Trophoblast cell (in vitro differentiated cells and primary cell): ENCODE measurements at places on chromosomes 5 and 9.
A peak's percentile ranks its signal among the peaks of the same experiment; 100 is the strongest.

- DNase-seq: no peak
These were observed at the start of gene BARHL1 for GRCh38 chr9:132582276-132582785. TSS of gene BARHL1 (plus strand) at chr9:132582606. CDS start at chr9:132582798, 192 bp downstream.

- no peak for DNase-seq
These were observed 39.6 kb downstream of the RXRA start for GRCh38 chr9:134365791-134366222.

- DNase-seq: no peak
These were observed 149.2 kb upstream of the NR3C1 start for GRCh38 chr5:143552680-143553079.

DNA sequence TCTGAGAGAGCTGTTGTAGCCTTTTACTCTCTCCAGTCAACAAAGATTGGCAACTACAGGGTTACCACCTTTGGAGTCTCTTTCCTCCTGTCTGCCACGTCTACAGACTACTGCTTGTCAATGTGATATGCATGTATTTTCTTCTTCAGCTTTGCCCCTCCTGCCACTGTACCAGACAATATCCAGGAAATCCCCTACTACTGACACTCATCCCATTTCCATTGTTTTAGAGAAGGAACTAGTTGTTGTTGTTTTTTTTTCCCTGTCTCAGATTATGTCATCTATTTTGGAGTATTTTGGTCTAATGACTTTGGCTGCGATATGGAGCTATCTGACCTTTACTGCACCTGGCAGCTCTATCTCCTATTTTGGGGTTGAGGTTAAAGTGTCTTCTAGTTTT is 50.1 kb upstream of the MACIR start:
- no peak for DNase-seq

DNA sequence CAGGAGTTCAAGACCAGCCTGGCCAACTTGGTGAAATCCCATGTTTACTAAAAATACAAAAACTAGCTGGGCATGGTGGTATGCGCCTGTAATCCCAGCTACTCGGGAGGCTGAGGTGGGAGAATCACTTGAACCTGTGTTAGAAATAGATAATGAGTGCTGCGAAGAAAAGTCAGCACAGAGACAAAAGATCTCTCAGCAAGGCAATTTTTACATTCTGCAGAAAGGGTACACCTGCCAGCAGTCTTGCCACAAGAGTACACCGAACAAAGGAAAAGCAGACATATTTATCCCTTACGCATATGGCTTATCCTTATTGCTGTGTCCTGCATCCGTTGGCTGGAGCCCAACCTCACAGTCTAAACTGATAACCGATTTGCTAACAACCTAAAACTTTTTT is 16.2 kb upstream of the GPBP1 start:
- DNase-seq: no peak

- DNase-seq: no peak
These were observed 109.2 kb downstream of the RAPGEF6 start for GRCh38 chr5:131525805-131526204.

DNA sequence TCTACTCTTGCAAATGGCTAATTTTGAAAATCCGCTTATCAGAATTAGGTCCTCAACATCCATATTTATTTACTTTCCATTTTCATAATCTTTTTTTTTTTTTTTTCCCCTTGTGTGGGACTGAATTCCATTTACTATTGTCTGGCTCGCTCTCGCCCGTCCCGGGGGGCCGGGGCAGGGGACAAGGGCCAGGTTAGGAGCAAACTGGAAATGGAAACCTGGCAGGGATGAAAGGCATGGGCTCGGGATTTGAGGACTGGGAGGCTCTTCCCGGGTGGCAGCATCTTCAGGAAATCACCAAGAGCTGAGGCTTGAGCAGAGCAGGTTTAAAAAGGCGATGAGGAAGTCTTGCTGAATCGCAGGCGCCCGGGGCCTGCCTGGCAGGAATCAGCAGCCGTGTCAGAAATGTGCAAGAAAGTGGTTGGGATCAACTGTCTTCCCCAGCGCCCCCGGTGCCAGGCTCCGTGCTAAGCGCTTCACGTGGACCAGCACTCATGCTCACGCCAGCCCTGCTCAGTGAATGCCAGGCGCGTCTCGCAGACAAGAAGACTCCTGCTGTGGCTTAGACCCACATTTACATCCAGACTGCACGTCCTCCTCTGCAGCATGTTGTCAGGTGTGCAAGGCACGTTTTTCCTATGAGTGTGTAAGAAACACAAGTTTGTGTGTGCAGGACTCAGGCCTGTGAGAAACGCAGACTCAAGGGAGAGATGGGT is 66.3 kb upstream of the UNC5A start:
- DNase-seq: no peak

DNA sequence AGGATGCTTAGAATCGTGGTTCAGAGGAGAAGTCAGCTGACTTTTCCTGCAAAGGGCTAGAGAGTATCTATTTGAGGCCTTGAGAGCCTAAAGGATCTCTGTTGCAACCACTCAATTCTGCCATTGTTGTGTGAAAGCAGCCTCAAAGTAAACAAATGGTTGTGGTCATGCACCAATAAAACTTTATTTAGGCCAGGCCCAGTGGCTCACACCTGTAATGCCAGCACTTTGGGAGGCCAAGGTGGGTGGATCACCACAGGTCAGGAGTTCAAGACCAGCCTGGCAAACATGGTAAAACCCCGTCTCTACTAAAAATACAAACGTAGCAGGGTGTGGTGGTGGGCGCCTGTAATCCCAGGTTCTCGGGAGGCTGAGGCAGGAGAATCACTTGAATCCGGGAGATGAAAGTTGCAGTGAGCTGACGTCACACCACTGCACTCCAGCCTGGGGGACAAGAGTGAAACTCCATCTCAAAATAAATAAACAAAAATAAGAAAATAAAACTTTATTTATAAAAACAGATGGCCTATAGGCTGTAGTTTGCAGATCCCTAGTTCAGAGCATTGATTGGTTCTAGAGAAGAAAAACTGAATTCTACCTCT is 135.9 kb upstream of the KLF4 start:
- no peak for DNase-seq

DNA sequence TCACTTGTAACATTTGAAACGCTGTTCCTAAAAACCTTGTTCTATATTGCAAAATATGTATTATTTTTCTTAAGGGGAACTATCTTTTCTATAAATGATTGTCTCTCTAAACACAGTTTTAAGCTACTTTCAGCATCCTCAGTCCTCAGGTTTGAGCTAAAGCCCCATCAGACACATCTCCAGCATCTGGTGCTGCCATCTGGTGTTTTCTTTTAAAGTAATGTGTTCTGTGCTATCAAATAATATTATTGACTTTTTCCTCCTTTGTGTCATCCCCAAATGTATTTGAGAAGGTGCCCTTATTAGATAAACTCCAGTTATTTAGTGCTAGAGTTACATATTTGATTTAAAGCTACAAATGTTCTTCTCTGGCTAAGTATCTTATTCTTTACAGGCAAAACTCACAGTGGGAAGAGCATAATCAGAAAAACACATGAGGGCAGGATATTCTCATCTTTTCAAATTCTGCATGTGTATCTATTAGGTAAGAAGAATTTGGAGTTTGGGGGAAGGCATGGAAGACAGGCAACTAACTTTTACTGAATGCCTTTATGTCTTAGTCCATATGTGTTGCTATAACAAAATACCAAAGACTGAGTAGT is 27.5 kb downstream of the ZNF474 start:
- DNase-seq: peak; percentile 58

DNA sequence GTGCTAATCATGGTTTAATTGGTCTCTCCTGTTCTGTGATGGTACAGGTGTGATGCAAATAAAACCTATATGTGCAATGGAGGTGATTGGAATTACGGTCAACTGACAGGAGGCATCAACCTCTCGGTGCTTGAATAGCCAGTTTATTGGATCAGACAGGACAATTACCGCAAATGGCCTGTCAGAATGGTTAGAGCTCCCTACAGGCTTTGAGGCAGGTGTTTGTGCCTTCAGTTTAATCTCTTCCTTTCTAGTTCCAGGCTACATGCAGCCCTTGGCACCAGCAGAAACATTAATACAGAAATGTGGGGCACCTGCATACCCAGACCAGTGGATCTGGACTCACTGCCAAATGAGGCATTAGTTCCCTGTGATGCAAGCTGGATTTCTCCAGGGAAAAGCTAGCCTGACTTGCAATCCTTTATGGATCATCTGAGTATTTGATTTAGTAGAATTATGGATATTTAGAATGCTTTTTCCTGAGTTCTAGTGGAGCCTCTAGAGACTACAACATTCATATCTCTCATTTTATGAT is 128.6 kb downstream of the MAT2B start:
- DNase-seq: no peak

DNA sequence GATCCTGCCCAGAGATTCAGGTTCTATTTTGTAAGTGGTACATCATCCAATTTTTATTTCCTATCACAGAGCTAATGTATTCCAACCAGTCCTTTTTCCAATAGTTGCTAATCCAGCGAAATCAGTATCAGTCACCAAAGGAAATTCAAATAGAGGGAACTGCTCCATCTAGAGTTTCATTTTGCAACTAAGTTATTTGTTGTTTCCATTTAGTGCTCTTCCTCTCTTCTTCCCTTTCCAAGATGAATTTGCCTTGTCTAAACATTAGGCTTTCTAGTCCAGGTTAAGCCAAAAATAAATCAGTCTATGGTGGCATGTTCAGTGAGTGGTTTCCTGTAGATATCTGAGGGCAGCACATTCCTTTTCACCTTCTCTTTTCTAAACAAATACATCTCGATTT is 79.8 kb upstream of the SPATA31D4 start:
- no peak for DNase-seq

DNA sequence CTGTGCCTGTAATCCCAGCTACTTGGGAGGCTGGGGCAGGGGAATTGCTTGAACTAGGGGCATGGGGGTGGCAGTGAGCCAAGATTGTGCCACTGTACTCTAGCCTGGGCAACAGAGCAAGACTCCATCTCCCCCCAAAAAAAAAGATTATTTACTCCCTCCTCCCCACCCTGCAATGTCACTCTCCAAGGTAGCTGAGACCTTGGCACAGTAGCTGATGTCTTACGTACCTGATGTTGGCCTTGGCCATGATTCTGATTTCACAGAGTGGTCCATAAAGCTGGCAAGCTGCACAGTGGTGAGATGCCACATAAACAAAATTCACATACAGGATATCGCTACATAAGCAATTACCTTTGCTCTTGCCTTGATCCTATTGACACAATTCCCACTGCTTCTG is 108.5 kb downstream of the CAVIN4 start:
- DNase-seq: no peak

DNA sequence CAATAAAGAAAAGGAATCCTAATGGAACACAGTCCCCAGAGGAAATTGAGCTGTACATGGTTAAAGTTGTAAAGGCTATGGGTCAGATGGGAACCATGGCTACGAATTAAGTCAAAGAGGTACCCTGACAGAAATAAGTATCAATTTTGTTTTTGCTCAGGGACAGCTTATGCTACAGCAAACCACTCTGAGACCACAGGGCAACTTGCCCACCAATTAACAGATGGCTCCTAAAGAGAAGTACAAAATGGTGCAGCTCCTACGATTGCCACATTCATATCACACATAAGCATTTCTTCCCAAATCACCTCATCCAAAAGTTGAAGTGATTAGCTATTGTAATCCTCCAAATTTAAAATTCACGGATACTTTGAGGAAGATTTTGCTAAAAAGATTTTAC is 83.0 kb downstream of the ELAVL2 start:
- DNase-seq: no peak

GRCh38 chr5:181187500-181188213 is 17.3 kb downstream of the TRIM7 start:
- DNase-seq: peak; percentile 91

DNA sequence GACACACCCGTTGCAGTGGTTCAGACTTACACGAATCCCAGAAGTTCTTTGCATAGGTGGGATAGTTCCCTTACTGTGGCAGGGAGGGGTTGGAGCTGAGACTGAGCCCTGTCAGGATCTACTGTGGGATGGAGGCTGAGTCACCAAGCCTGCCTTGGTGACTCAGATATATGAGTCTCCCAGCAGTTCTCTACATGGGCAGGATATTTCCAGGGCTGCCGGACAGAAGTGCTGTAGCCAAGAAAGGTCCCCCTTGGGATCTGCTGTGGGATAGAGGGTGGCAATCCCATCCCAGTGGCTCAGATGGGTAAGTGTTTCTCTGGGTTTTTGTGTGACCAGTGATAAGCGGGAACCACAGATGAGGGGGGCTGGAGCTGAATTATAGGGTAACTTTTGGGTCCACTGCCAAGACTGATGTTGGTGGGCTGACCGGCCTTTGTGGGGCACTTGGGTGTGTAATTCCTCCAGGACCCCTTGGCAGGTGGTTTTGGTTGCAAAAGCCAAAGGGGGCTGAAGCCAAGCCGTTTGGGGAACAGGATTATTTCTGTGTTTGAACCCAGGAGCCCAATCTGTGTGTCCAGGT is 18.7 kb downstream of the XRCC4 start:
- DNase-seq: peak; percentile 76

GRCh38 chr9:121950866-121951265 is 142.2 kb downstream of the TTLL11 start:
- no peak for DNase-seq

GRCh38 chr9:33472881-33473615 is 676 bp downstream of the NOL6 start:
- peak; percentile 10 for DNase-seq

- no peak for DNase-seq
These were observed 481.8 kb upstream of the CDH18 start for GRCh38 chr5:20469792-20470191.

DNA sequence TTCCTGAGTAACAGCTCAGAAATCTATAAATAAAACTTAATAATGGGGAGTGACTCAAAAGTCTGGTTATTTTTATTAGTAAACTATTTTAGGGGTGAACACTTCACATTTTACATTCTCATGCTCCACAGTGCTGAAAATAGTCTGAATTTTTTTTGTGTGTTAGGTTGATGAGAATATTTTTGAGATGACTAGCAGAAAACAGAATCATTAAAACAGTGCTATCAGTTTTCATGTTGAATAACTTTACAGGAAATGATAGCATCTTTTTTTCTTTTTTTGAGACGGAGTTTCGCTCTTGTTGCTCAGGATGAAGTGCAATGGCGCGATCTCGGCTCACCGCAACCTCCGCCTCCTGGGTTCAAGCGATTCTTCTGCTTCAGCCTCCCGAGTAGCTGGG is 60.3 kb downstream of the TMC1 start:
- no peak for DNase-seq

DNA sequence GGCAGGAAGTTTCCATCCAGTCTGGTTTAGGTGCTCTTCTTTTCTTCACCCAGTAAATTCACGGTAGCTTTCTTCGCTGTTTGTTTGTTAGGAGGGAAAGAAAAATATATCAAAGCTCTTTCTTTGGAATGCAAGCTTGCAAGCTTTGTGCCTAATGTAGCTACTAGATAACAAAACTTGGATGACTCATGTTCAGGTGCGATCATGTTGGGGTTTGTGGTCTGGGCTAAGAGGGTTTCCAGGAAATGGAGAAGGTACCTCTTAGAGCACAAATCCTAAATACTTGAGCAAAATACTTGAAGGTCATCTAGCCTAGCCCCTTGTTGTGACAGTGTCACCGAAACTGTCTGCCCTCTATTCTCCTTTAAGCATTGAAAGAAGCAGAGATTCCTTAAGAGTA is 17.7 kb downstream of the SRP19 start:
- no peak for DNase-seq

- no peak for DNase-seq
These were observed 1.5 kb downstream of the BTF3 start for GRCh38 chr5:73499756-73500155.

- DNase-seq: no peak
These were observed 31.1 kb downstream of the ATP6V0E1 start for GRCh38 chr5:173014671-173015070.

- no peak for DNase-seq
These were observed at the start of gene PCDHB6 for GRCh38 chr5:141149812-141150211. TSS of gene PCDHB6 (plus strand) at chr5:141150057. CDS start at chr5:141150258, 201 bp downstream.
